ENCODE measurements at places on chromosomes 2 and 18.

- DNase-seq, result no peak
These were observed 39.5 kb upstream of the IL1RL1 start for GRCh38 chr2:102271844-102272243.

DNA sequence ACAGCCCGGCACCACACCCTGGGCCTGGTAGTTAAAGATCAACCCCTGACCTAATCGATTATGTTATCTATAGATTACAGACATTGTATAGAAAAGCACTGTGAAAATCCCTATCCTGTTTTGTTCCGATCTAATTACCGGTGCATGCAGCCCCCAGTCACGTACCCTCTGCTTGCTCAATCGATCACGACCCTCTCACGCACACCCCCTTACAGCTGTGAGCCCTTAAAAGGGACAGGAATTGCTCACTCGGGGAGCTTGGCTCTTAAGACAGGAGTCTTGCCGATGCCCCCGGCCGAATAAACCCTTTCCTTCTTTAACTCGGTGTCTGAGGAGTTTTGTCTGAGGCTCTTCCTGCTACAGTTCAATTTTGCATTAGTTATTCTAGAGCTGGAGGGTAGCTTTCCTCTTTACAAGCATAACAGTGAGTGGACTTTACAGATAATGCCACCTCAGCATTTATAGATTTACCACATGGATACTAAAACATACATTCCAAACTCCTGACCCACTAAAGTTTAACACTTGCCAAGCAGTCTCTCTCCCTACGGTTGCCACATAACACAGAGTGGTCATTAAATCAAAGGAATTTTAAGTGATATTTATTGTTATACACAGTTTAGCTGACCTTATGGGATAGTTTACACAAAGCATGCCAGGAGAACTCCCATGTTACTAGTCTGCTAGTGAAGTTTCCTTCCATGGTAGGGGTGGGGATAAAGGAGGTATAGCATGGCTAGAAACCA lies 101.0 kb downstream of the EVA1A start:
- DNase-seq, result no peak

DNA sequence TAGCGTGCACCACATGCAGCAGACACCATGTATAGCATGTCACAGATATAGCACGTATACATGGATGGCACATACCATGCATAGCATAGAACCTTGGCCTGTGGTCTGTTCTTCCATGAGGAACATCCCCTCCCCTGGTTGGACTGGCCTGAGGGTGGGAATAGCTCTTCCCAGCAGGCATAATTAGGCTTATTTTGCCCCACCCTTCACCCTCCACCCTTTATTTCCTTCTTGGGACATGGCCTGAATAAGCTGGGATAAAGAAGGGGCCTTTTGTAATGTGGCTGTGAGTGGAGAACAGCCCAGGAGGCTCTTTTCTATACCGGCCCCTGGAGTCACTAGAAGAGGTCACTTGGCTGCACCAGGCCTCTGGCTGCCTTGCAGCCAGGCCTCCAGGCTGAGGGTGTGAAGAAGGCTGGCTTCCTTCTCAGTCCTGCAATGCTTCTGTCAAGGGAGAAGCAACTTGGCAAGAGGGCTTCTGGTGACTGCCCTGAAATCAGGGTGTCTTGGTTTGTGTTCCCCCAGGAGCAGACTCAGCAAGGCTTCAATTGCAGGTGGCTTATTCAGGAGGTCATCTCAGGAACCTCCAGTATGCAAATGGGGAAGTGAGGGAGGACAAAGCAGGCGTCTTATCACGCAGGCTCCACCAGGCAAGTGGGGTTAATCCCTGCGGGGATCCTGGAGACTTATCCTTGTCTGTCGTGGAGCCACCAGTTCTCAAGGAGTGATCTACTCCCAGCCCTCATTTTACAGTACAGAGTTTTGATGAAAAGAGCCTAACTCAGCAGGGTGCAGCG lies 68.2 kb downstream of the HS6ST1 start:
- no peak for DNase-seq

GRCh38 chr2:189155795-189156194 lies 23.8 kb downstream of the COL5A2 start:
- DNase-seq, result no peak

DNA sequence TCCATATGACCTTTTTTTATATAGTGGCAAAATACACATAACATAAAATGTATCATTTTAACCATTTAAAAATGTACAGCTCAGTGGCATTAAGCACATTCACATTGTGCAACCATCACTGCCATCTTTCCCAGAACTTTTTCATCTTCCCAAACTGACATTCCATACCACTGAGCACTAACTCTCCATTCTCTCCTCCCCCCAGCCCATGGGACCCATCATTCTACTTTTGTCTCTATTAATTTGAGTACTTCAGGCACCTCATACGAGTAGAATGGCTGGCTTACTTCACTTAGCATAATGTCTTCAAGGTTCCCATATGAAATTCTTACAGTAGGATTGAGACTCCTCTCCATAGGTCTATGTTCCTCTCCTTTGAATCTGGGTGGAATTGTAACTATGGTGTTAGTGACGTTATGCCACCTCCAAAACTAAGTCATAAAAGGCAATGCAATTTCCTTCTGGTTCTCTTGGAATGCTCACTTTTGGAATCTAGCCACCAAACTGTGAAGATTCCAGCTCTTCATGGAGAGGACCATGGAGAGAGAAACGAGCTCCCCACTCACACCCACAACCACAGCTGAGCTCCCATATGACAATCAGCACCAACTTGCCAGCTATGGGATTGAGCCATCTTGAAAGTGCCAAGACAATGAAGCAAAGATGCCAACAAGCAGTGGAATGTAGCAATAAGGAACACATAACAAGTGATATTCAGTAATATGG lies 9.8 kb upstream of the DNAJC27 start:
- no peak for DNase-seq

GRCh38 chr2:237568121-237568660 lies 1.8 kb downstream of the PRLH start:
- DNase-seq, result no peak

GRCh38 chr18:49869354-49869753 lies 56.0 kb upstream of the ACAA2 start:
- no peak for DNase-seq

GRCh38 chr2:73894475-73894850 lies 1.7 kb downstream of the ACTG2 start:
- no peak for DNase-seq

- DNase-seq, result no peak
These were observed 11.9 kb upstream of the ARID5A start for GRCh38 chr2:96524482-96525210.

DNA sequence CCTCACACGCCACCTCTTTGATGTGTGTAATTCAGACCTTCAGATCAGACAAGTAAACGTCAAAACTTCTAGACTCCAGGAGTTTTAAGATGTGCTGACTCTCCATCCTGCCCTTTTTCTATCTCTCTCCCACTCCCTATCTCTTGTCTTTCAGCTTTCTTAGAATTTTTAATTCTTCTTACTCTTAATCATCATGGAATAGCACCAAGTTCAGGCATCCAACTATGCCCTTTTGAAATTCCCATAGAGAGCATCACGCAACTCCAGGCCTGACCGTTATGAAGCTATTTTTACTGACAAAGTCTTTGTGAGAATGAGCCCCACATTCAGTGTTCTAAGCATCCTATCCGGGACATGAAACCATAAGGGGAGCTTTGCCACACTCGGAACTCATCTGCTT lies 62.6 kb downstream of the CTAGE1 start:
- DNase-seq, result no peak

DNA sequence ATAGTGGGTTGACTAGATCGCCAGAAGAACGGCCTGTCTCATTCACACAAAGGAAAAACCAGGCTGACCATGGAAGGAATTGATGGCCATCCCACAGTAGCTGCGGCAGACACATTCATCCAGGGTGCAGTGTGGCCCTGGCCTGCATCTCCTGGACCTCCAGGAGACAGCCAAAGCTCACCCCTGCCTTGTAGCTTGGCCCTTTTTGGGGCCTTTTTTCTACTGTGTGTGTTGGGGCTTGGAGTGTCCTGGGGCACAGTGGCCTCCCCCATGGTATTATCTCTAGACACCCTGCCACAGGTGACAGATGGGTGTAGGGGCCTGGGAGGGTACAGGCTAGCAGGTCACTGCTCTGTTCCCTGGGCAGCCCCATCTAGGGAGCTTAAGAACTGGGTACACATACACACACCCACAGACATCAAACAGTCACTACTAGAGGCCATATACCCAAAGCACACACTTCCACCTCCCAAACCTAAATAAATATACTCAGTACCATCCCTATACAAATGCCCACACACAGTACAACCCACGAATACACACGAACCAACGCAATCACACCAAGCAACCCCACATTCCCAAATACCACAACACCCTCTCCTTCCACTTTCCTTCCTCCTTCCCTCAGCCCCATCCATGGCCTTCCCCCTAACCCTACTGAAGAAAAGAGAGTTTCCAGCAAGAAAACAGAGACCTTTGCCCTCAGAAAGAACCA lies 8.6 kb downstream of the EN1 start:
- no peak for DNase-seq

- no peak for DNase-seq
These were observed 205.5 kb upstream of the KCNH7 start for GRCh38 chr2:163044114-163044513.

DNA sequence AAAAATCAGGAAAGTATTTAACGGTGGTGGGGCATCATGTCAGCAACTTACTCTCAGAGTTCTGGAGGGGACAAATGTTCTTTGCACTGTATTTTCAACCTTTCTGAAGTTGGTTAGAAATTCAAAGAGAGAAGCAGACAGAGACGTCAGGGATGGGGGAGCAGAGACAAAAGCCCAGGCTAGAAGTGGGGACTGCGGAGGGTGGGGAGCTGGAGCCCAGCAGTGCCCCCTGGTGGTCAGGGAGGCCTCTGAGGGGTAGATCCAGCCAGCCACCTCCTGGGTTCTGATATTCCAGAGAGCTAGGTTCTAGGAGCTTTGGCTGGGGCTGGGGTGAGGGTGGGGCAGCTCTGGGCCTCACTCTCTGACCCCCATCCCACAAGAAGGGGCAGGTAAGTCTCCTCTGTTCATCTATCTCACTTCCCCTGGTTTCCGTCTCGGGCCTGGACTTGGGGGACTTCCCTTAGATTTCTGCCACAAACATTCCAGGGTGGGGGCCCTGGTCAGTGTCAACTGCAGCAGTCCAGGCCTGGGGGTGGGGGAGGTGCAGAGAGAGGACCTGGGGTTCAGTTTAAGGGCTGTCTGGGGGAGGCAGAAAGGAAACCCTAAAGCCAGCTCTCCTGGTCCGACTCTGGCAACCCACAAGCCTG lies 8.9 kb downstream of the TNS1 start:
- DNase-seq, result peak; percentile 81

DNA sequence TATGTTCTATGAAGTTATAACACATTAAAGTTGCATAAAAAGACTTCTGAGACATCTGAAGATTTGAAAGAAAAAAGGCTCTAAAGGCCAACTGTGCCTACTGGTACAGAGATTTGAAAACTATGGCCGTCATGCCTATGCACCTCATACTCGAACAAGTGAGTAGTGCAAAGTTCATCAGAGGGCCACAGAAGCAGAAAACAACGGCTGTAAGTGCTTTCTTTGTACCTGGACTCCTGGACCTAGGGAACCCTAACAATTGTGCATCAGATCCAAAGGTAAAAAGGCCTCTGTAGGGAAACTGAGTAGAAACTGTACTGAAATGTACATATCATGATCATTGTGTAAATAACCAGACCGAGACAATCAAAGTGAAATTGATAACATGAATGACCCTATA lies 230.4 kb upstream of the CHST9 start:
- no peak for DNase-seq

- no peak for DNase-seq
These were observed 575.3 kb upstream of the RAB6C start for GRCh38 chr2:129404000-129404685.

- no peak for DNase-seq
These were observed 437.6 kb downstream of the DLGAP1 start for GRCh38 chr18:4017480-4017879.

DNA sequence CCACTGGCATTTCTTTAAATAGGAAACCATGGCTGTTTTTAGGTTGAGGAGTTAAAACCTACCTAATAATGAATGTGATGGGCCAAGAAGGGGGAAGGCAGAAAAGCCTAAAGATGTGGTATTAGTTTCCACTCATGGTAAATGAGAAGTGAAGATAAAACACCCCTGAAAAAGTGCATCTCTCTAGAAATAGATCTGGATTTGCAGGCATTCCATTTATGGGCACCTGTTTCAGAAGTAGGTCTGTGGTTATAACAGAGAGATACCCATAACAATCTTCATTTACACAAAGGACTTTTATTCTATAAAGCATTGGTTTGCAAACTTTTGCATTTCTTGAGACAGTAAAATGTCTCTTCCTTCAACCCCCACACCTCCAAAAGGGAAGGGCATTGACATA lies 62.1 kb downstream of the PRKCE start:
- no peak for DNase-seq

DNA sequence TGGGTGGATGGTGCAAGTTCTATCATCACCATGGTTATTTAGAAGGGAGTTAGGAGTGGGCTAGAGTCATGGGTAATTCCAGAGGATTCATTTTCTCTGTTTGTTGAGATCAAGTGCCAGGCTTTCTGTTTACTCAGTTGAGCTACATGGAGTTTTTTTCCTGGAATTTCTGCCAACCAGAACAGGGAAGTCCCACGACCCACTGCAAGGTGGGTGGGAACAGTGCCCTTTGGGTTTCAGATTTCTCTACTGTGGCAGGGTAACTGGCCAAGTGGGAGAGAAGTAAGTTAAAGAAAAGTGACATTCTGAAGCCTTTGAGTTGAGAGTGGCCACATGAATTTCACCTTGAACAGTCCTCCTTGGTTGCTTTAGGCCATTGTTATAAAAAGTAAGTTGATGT lies 138.9 kb downstream of the SLC39A10 start:
- DNase-seq, result no peak

- DNase-seq, result no peak
These were observed 49.9 kb upstream of the SLC35F5 start for GRCh38 chr2:113806217-113806913.

DNA sequence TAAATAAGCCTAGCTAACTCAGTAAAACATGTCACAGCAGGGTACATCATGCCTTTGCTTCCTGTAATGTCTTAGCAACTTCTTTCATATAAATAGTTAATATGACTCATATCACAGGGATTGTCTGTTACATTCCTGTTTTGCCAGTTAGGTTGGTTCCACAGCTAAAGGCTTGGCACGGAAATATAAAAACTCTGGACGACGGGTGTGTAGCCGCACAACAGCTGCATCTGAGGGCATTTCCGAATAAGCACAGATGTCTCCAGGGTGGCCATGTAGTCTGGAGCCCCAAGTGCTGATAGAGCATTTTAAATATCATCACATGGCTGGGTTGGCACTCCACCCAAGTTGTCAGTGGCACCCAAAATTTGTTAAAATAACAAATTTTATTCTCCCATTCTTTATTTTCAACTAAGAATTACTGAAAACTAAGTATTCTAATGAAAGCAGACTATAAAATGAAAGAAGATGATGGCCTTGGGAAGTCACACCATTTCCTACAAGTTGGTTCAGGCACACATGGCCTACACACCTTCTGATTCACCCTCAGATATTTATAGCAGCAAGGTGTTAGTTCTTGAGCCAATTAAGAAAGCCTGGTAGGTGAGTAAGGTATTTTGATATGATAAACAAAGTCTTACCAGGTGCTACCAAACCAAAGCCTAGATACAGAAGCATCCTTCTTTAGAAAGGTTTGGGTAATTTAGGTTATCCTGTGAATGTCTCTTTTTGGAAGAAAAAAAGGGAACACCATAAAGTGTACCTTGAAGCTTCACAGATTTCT lies 61.8 kb upstream of the STK17B start:
- DNase-seq, result no peak

Data from stimulated activated naive CD8-positive, alpha-beta T cell treated with anti-CD3 and anti-CD28 coated beads, Interleukin-15, Interleukin-2, amounts not matched to agents 100 U/mL and 50 U/mL, for 24 hours (primary cell).